ENCODE measurements at places on chromosomes 12 and 14.

DNA sequence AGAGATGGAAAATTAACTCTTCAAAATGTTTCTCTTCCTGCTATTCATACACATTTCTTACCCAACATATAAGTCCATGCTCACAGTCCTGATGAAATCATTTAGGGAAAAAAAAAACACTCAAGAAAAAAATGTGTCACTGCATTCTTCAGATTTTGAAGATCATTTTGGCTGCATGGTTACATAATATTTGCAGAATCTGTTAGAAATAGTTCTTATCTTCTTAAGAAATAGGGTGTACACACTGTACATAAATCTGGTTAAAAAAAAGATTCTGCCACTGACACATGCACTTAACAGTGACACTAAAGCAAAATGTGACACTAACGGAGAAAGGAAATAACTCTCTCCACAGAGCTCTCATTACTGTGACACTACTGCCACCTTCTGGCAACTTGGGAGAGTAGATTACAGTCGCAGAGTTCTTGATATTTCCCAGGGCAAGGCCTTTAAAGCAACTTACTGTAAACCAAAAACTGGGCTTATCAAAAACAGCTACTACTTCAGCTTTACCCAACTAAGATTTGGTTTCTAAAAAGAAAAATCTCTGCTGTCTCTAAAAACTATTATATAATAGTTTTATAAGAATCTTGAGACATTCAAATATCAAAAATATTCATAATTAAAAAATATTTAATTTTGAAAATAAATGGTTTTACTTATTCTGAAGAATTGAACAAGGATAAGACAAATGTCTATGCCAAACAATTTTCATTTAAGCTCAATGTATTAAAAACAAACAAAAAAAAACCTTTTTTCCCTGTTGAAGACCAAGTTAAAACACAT is 65.0 kb downstream of the SETD3 start:
- no peak for DNase-seq

DNA sequence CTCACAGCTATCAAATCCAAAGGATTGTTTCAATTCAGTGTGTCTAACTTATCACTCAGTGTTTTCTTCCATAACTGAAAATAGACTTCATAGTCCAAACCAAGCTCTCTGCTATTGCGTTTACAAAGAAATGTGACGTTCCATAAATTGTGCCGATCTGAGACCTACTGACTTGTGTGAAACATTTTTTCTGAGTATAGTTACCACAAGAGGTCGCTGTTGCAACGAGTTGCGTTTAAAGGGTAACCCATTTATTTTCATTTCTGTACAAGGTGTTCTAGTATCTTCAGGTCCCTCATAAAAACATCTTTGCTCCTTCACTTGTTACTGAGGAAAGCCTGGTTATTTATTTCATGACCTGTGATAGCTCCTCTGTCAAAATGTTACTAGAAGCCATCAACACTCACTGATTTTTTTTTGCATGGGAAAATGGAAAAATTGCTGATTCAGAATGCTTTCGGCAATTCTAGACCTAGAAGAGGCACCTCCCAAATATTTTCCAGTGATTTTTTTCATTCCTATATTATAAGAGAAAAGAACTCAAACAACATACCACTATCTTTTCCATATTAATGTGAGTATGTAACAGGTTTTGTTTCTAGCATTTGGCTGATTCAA is 60.9 kb upstream of the OR4E1 start:
- DNase-seq, result no peak

DNA sequence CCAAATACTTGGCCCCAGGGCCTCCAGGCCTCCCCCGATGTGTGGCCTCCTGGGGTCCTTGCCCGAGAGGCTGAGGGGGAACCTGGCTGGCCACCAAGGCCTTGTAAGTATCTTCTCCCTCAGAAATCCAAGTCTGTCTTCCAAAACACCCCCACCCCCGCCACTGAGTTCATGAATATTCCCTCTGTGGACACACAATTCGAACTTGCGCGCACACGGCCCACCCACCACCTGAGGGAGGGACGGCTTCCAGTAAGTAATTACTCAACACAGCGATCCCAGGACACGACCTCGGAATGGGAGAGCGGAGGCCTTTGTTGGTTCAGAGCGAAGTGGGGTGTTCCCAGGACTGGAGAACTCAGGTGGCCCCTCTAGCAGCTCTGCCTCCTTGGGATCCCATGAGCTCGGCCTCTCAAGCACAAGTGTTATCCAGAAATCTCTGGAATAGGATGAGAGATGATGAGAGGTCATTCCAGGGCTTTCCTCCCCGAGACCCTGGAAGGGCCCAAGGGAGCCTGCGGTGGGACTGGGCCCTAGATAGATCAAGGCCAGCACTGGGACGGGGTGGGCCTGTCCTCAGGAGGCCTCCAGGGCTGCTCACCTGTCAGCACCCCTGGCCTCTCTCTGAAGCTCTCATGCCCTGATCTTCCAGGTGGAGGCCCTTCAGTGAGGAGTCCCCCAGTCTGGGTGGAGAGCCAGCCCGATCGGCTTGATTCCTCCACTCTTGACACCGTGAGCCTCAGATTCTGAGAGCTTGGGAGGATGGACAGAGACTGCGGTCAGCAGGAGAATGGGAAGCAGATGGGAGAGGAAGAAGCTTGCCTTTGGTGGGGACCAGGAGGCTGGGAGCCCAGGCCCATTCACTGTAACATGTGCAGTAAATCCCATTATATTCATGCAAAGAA is 219.0 kb upstream of the RTL1 start:
- DNase-seq, result no peak

DNA sequence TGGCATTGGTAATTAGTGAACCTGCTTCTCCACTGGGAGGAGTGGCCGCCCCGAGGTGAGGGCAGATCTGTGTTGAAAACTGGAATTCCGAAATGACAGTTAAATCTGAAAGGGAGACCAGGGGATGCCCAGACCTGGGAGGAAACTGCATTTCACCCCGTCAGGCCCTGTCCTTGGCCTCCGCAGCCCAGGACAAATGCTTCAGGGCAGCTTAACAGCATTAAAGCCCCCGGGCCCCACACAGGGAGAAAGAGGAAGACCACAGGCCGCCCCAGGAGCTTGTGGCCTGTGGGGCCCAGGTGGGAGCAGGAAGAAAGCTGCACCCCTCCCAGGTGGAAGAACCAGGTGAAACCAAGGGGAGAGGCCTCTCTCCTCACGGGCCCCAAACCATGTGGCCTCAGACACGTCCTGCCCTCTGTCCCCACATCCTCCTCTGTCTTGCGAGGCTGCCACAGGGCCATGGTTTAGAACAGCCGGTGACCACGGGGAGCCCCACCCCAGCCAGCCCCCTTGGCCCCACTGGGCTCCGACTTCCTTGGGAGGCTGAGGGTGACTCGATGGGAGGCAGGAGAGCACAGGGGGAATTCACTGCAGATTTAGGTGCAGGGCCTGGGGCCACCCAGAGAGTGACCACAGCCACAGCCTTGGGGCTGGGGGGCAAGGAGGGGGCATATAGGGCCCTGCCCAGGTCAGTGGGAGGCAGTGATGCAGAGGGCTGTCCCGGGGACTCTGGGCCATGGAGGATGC is 265.4 kb downstream of the ADGRD1 start:
- no peak for DNase-seq

DNA sequence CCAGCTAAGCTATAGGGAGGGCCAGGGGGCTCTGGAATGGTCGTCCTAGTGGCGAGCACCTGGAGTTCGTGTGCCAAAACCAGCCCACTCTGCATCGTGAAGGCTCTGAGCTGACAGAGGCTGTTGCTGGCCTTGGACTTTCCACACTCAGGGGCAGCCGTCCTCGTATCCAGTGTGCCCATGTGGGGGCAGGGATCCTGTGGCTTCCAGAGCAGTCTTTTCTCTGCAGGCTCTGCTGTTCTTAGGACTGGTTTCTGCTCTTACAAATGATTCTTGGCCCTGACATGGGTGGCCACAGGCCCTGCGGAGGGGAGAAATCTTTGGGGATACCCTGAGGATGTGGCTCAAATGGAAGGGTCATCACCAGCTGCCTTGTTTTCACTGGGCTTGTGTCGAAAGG is 177.4 kb upstream of the FKBP4 start:
- DNase-seq, result no peak

DNA sequence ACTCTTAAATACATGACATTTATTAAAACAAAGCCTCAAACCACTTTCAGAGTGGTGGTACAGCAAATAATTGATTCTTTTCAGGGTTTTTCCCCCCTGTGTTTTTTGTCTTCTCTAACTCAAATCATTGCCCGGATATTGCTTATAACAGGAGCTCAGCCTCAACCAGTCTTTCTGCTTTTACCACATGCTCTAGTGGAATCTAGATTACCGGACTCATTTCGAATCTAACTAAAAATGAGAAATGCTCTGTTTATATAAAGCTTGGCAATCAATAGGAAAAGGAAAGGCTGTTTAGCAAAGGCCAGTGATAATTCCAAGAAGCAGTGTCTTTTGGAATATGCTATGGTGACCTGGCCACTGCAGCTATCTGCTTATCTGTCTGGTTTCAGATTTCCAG is 161.5 kb downstream of the ETV6 start:
- DNase-seq, result no peak

DNA sequence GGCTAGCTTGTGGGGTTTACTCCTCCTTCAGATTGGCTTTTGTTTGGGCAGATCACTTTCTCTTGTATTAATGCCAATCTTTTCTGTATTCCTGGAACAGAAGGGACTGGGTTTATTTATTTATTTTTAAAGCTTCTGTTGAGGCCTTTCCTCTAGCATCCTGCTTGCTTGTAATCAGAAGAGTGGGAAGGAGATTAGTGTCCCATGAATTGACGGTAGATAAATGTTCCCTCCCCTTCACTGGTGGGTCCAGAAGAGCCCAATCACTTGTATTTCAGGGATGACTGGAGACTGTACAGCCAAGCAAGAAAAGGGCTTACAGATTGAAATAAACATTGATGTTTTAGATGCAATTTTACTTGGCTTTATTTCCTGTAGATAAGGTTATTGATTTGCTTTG is 71.0 kb downstream of the LIN52 start:
- no peak for DNase-seq

GRCh38 chr14:101462726-101463565 is 98.3 kb upstream of the DIO3 start:
- no peak for DNase-seq

DNA sequence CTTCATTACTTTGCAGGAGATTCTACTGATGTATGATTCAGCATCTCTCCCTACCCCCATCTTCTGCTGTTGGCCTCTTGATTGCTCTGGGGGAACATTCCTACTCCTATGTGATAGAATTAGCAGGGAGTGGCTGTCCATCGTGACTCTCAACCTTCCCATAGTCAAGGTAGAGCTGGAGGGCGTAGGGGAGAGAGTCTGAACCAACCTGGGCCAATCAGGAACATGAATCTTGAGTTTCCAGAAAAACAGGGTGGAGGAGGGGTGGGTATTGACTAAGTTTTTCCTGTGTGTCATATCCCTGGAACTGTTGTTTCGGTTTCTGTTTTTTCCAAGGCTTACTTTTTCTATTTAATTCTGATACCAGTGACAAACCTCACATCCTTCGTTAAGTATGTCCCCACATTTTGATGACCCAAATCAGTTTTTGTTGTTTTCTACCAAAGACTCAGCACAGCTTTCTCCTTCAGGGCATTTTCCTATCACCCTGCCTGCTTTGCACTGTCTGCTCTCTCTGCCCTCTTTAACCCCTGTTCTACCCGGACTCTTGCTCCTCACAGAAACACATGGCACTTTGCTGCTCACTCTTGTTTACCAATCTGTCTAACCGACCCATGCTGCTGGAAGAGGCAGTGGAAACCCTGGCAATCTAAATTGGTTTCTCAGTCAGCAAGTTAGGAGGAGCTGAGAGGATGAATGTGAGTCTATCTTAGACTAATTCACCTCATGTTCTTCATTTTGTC is 1428.3 kb downstream of the AACS start:
- DNase-seq, result no peak

GRCh38 chr14:41380017-41380416 is 226.7 kb upstream of the LRFN5 start:
- DNase-seq, result no peak

GRCh38 chr12:108565976-108566375 is 3.6 kb downstream of the ISCU start:
- DNase-seq, result no peak

DNA sequence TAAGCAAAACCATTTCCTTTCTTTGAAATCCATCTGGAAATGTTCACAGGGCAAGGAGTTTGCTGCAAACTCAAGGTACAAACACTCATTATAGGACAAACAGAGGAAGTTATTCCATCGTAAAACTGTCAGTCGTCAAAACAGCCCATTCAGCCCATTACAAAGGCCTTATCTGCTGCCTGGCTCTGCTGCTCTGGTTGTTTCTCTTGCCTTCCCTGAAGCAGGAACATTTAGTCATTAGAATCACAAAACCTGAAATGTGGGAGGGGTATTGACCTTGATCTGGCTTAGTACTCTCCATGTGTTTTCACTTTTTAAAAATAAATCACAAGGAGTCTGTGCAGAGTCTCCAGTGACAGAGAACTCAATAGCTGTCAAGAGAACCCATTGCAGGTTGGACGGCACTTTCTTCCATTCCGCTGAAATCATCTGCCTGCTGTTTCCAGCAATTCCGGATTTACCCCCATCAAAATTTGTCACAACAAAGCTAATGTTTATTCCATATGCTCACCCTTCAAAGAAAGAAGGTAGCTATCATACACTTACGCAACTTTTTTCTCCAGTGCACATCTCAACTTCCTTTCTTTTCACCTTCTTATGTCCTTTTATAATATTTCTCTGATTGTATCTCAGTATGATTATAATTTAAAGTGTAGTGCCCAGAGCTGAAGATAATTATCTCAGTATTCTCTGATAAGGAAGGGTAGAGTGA is 24.6 kb upstream of the ITPR2 start:
- DNase-seq, result no peak

- no peak for DNase-seq
These were observed 37.5 kb downstream of the NFKBIA start for GRCh38 chr14:35367056-35367372.

- DNase-seq, result no peak
These were observed 4.0 kb downstream of the KIF26A start for GRCh38 chr14:104142136-104142945.

DNA sequence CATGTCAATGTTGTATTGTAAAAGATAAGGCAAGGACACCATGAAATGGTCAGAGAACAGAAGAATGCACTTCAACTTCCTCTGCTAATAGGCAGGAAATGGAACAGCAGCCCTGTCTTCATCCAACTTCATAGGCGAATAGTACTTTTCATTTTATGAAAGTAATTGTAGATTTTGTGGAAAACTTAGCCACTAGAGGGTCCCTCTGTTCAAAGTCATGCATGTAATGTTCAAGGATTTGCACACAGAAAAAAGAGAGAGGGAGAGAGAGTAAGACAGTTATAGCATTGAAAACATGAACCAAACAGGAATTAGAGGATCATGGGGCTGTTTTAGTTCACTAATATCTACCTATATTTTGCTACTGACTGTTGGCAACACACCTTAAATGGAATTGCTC is 172.2 kb downstream of the FLRT2 start:
- DNase-seq, result no peak

DNA sequence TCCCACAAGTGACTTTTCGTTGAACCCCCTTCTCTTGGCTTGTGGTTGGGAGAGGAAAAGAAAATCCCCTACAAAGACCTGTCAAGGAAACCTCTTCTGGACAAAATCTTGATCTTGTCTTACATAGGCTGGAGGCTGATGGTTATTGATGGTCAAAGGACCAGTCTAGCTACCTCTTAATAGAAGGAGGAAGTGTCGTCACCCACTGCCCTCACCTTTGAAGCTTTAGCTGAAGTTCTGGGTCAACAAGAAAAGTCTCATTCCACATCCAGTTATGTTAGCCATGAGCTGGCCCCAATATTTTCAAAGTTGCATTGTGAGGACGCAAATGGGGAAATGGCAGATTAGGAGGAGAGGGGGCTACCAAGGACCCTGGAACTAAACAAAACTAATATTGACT is 6.2 kb upstream of the KSR2 start:
- no peak for DNase-seq
